ENCODE measurements at places on chromosomes 3 and 15. TPM values are rescaled to one million over a fixed set of nuclear protein-coding genes. Genes with fewer than 3 reads are reported as not detected.

SLC24A5 gene
- total RNA-seq: not detected

ABHD14A gene
- total RNA-seq: 19.8 TPM

CPNE4 gene
- total RNA-seq: not detected

ZIC1 gene
- total RNA-seq: not detected

RARB gene
- 8.7 TPM for total RNA-seq

SH2D7 gene
- not detected for total RNA-seq

SNUPN gene
- total RNA-seq: 19.2 TPM

PCOLCE2 gene
- total RNA-seq: 1.5 TPM

CCR1 gene
- not detected for total RNA-seq

ATP13A5 gene
- not detected for total RNA-seq

HDC gene
- not detected for total RNA-seq

CHST13 gene
- not detected for total RNA-seq

GOLGA8J gene
- total RNA-seq: not detected

POU1F1 gene
- not detected for total RNA-seq

XCR1 gene
- not detected for total RNA-seq

SKIL gene
- 4.0 TPM for total RNA-seq

CCDC80 gene
- 114 TPM for total RNA-seq

MOBP gene
- total RNA-seq: not detected

CHRFAM7A gene
- total RNA-seq: not detected

SPINT1 gene
- total RNA-seq: 2.5 TPM

SCAANT1 gene
- not detected for total RNA-seq

MKRN3 gene
- under 0.01 TPM for total RNA-seq

AMT gene
- 2.5 TPM for total RNA-seq

PRKCI gene
- total RNA-seq: 29.0 TPM

CCDC32 gene
- total RNA-seq: 20.5 TPM

DPPA2 gene
- total RNA-seq: not detected

IL5RA gene
- not detected for total RNA-seq

SLC12A1 gene
- total RNA-seq: not detected

ISLR2 gene
- total RNA-seq: not detected

DNAH1 gene
- total RNA-seq: 0.50 TPM

DAZL gene
- total RNA-seq: not detected

MCCC1 gene
- total RNA-seq: 11.9 TPM

CAMKV gene
- not detected for total RNA-seq

GOLGA6B gene
- total RNA-seq: not detected

IDH3A gene
- total RNA-seq: 33.6 TPM

SLC28A2 gene
- total RNA-seq: not detected

CFAP20DC gene
- total RNA-seq: 2.5 TPM

DPPA4 gene
- 1.2 TPM for total RNA-seq

ACTR8 gene
- total RNA-seq: 21.3 TPM

NEK10 gene
- 0.34 TPM for total RNA-seq

ACTRT3 gene
- total RNA-seq: 3.7 TPM

ALPK3 gene
- 0.84 TPM for total RNA-seq

PIAS1 gene
- total RNA-seq: 6.7 TPM

ARGFX gene
- not detected for total RNA-seq

SSUH2 gene
- under 0.01 TPM for total RNA-seq

DYNLT2B gene
- total RNA-seq: 20.3 TPM

SKOR1 gene
- not detected for total RNA-seq

TLR9 gene
- total RNA-seq: under 0.01 TPM

CCDC39 gene
- total RNA-seq: not detected

NR1D2 gene
- total RNA-seq: 7.6 TPM

Measured in bronchus fibroblast of lung (primary cell).